ENCODE measurements at places on chromosomes 13 and 19.
A peak's percentile ranks its signal among the peaks of the same experiment; 100 is the strongest.

GRCh38 chr13:45231305-45231704, 30.5 kb upstream of the KCTD4 start:
- no peak for DNase-seq

- no peak for DNase-seq
Measured at GRCh38 chr13:100100115-100100879, 11.4 kb downstream of the PCCA start.

GRCh38 chr19:32876919-32877285, 7.3 kb upstream of the SLC7A9 start:
- DNase-seq, result peak; percentile 81

- DNase-seq, result no peak
Measured at GRCh38 chr13:42106998-42107397, 58.5 kb downstream of the DGKH start.

- DNase-seq, result no peak
Measured at GRCh38 chr13:44760434-44760833, 184.3 kb upstream of the TSC22D1 start.

DNA sequence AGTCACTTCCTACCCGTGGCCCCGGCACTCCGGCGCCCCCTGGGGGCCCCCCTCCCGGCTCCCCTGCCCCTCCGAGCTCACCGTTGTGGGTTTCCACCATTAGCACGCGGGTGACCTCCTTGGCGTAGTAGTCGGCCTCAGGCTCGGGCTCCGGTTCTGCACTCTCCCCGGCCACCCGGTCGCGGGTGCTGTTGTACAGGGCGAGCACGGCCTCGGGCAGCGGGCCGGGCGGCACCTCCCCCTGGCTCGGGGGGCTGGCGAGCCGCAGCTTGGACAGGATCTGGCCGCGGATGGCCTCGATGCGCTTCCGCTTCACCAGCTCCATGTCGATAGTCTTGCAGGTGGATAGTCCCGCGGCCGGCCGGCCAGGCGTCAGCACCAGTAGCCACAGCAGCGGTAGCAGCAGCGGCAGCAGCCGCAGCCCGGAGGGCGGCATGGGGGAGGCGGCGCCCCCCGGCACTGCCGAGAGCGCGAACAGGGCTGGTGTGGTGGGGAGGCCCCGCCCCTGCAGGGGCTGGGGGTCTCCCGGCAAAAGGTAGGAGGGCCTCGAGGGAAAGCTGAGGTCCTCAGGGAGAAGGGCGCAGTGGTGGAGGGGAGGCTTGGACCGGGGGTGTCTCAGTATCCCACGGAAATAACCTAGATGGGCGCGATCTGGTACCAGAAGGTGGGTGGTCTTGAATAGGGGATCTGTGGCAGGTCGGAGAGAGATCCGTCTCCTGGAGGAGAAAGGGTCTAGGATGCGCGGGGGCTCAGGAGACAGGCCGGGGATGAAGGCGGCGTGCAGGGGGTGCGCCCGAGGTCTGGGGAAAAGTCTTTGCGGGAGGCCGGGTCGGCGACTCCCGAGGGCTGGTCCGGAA, 885 bp downstream of the TGFB1 start:
- DNase-seq, result peak; percentile 86

DNA sequence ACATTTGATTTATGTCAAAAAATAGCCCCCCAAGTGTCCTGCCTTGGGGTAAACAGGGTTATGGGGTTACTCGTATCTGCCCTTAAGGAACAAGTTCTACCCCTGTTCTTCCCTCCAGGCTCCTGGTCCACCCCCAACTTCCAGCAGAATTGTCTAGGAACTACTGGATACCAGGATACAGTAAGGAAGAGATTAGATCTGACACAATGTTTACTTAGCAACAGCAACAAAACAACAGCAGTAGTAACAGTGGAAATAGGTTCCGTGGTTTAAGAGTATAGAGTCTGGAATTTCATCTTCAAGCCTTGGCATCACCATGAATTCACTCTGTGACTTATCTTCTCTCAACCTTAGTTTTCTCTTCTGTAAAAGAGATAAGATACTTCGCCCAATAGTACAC, 1.7 kb upstream of the FAM98C start:
- peak; percentile 50 for DNase-seq

GRCh38 chr13:22220151-22221135, 549.6 kb downstream of the FGF9 start:
- no peak for DNase-seq

DNA sequence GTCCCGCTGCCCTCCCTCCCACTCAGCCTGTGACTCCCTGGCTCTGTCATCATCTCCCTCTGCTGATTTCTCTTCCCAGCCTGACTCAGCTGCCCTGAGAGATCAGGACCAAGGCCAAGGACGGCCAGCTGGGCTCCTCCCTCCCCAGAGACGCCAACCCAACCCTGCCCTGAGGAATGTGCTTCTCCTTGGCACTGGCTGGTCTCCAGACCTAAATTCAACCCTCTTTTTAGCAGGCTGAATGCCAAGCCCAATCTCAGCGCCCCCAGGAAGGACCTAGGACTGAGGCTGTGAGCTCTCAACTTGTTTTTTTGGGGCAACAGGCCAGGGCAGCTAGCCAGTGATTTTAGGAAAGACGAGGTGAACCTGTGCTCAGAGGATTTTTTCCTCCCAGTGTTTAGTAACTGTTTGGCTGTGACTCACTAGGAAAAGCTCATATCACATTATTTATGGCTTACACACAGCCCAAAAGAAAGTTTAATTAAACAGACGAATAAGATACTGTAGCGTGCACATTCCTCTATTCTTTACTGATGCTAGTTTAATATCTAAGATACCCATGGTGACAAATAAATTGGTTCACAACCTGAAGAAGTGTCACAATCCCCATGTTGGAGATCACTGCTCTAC, 7.4 kb upstream of the IGFL1 start:
- DNase-seq, result peak; percentile 72

DNA sequence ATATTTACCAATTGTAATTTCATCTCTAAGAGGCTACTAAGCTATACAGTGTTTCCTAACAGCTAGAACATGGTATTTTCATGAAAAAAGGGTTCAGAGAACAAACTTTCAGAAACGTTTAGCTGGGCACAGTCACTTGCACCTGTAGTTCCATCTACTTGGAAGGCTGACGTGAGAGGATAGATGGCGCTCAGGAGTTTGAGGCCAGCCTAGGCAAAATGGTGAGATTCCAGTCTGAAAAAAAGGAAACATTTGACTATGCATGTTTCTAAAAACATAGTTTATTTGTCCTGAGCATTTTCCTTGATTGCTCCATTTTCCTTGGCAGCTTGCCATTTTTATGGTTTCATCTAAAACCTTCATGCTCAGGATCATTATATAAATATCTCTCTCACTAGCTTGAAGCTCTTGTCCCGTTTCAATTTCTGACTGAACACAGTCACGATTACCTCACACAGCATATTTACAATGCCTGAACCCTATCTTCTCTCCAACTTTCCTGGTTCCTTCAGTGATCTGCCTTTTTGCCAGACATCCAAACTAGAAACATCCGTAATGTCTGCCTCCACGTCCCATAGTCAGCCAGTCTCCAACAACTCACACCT, 200.8 kb downstream of the RGCC start:
- no peak for DNase-seq

GRCh38 chr13:83414393-83414792, 467.9 kb downstream of the SLITRK1 start:
- DNase-seq, result no peak

DNA sequence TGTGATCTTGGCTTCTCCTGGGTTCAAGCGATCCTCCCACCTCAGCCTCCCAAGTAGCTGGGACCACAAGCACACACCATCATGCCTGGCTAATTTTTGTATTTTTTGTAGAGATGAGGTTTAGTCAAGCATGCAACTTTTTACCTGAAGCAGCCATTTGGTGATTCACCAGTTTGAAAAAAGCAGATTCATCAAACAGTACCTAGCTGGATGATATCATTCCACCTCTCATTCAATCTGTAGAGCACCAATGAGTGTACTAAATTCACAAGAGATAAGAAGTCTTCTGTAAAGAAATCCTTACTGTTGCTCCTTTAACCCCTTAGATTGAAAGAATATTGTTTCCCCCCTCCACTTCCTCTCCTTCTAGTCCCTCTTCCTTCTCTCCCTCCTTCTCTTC, 261.1 kb upstream of the RFC3 start:
- DNase-seq, result no peak

- no peak for DNase-seq
Measured at GRCh38 chr19:58380037-58380661, 681 bp downstream of the ZNF837 start.

DNA sequence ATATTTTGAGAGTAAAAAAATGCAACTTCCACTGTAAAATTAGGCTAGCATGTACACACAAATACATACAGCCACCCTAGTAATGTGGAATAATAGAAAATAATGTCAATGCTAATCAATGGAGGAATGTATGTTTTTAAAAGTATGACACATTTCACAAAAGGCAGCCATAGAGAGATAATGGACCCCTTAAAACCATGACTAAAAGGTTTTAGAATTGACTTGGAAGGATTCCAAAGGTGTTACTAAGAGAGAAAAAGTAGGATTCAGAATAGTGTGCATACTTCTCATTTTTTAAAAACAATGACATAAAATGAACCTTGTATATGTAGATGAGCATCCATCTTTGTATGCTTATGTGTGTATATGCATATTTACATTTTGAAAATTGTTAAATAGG, 597.9 kb upstream of the PCDH9 start:
- DNase-seq, result no peak

DNA sequence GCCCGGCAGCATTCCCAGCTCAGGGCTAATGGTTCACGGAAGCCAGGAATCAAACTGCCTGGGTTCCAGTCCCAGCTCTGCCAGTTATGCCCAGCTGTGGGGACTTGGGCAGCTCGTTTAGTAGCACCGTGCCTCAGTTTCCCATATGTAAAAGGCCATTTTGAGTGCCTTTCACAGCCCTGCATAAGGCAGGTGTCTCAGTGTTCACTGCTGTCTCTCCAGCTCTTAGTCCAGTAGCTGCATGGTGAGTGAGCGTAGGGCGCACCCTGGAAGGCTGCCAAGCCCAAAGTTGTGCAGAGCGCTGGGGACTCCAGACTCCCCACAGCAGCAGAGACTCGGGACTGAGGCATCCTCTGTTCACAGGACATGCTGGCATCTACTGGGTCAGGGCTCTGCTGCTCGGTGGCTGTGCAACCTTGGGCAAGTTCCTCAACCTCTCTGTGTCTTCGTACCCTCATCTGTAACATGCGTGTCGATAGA, 5.5 kb downstream of the RPL28 start:
- no peak for DNase-seq

DNA sequence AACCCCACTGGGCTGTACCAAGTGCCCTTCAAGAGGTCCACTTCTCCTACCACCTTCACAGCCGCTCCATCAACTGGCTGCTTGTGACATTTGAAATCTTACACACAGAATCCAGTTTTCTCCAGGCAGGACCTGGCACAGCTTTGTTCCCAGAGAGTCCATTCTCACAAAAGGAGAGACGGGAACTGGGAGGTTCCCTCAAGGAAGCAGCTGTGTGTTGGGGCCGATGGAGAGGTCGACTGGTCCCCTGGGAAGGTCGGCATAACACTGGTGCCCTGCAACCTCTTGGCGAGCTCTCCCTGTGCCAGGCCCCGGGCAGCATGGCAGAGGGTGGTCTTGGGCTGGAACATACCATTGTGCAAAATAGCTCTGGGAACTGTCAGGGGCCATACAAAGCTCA, 21.5 kb downstream of the ELL start:
- no peak for DNase-seq

GRCh38 chr13:73714522-73714921, 419.7 kb downstream of the KLF12 start:
- DNase-seq, result no peak

DNA sequence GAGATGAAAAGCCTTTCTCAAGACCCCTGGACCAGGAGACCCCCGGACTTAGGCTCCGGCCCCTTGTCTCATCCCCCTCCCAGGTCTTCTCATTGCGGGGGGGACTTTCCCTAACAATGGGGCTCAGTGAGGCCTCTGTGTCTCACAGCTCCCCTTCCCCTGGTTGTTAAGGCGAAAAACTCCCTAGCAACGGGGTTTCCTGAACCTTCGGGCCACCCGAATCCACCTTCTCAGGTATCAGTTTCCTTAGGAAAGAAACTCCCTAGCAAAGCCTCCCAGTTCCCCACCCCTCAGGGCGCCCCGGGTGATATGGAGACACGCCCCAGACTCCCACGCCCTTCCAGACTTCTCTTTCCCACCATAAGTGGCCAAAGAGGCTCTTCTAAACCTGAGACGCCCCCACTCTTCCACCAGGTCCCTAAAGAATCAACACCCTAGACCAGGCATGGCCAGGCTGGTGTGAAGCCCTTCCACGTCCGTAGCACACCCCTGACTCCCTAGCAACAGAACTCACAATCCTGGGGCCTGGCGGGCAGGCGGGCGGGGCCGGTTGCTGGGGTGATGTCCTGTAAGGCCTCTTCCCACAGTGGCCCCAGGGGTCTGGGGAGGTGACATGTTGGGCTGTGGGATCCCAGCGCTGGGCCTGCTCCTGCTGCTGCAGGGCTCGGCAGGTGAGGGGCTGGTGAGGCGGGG, at the start of gene TMEM190:
TMEM190 (plus strand) TSS at position 586 of the 693 bp plus-strand sequence; CDS start at position 614, 28 bp downstream.
- peak; percentile 78 for DNase-seq

DNA sequence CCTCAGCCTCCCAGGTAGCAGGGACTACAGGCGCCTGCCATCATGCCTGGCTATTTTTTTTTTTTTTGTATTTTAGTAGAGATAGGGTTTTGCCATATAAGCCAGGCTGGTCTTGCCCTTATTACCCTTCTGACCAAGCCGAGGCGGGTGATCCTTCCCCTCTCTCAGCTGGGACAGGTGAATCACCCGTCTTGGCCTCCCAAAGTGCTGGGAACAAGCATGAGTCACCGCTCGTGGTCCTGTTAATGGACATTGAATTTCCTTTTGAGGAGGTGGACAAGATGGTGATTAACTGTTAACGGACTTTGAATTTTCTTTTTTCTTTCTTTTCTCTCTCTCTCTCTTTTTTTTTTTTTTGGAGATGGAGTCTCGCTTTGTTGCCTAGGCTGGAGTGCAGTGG, 10.6 kb downstream of the CD70 start:
- DNase-seq, result peak; percentile 92

DNA sequence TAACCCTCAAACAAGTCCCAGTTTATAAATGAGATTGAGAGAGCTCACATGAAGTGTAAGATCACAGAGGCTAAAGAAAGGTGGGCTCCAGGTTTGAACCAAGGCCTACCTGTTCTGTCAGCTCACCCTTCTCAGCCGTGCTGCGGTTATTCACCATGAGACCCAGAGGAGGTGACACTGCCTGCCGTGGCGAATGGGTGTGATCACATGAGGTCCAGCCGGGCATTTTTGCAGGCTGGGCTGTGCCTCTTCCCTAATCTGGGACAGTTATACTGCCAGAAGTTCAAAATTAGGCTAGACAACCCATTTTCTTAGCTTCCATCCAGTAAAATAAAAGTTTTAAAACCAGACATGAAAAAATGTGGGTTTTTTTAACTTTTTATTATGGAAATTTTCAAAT, 146.8 kb downstream of the FOXO1 start:
- DNase-seq, result no peak

DNA sequence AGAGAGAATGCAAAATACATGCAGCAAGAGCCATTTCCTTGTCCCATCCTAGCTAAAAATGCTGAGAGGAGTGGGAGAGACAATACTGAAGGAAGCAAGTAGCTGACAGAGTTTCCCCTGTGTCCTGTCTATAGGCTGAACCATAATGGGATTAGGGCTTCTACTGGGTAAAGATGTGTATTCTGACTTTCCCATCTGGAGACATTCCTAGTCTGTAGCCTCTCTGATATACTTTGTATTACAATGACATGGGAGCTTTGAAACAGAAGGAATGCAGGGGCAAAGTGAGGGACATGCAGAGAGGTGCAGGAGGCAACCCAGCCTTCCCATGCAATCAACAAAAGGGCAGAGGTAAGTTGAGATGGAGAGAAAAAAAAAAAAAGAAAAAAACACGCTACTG, 10.5 kb upstream of the GPC6 start:
- no peak for DNase-seq

Measured in islet precursor cell (in vitro differentiated cells).